Left hindlimb (tissue), 1 donor: ENCODE measurements at places on chromosomes 13 and 19.
A peak's percentile ranks its signal among the peaks of the same experiment; 100 is the strongest.

- DNase-seq: peak; percentile 27
These were observed 1180.1 kb upstream of the ATXN8OS start for GRCh38 chr13:68927387-68928026.

- DNase-seq: no peak
These were observed 4.0 kb downstream of the EMP3 start for GRCh38 chr19:48329167-48329891.

DNA sequence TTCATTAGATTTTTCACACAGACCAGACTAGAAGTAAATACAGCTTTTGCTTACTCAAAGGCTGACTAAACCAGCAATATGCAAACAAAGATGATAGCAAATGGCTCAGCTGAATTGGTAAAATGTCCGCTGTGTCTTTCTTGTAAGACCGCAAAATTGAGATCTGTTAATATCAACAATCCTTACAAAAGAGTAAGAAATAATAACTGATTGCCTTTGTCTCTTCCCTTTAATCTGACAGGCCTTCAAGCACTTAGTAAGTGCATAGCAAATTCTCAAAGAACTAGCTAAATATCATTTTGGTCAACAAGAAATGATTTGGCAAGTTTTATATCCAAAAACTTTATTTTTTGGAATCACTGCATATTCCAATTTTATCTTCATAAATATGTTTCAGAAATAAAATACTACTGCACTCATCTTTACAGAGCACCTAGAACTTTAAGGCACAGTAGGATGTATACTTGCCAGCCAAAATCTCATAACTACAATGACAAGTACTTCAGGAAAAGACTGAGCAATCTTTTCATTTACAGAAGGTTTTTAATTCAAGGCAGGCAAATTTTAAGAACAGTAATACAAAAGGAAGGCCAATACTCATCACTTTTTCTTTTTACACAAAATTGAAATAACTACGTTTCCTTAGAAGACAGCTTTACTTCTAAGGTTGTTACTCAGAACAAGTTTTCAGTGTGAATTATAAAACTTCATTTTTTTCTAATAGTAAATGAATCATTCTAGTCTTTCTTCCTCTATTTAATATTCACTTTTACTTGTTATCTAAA is 1.1 kb downstream of the ELF1 start:
- no peak for DNase-seq

- peak; percentile 86 for DNase-seq
These were observed 3.2 kb downstream of the VSIG10L start for GRCh38 chr19:51338563-51339312.

DNA sequence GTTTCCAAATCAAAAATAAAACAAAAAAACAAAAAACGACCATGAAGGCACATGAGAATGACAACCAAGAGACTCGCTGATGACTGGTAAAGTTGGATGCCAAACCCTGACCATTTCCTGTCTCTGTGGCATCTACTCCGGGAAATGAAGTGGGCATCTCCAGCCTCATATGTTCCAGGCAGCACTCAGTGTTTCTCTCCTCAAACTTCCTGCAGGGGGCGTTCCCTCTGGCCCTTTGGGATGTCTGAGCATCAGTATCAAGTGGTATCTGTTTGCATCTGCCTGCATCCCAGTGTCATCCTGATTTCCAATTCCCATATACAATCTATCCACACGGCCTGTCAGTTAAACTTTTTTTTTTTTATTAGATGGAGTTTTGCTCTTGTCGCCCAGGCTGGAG is 9.8 kb upstream of the SIGLEC12 start:
- DNase-seq: no peak

DNA sequence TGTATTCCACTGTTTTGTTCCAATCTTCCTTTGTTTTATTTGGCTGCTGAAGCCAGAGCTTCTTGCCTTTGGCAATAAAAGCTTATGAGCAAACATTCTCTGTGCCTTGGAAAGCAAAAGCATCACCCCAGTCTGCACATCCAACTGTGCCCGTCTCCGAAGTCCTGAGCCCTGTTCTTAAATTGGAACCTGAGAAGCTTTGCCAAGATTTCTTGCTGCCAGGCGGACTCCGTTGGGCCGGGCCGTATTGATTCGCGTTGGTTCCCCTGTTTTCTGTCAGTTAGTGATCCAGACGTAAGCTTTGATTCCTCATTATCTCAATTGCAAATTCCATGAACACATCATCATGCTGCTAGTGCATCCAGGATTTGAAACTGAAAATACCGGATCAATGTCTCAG is 793.0 kb downstream of the OLFM4 start:
- DNase-seq: no peak

GRCh38 chr19:17847538-17848366 is at the start of gene JAK3:
Gene JAK3, minus strand, starts transcription at chr19:17847982. Its CDS starts 3,565 bp downstream, at chr19:17844417.
- DNase-seq: peak; percentile 91
